ENCODE measurements at places on chromosomes 1 and 21.

DNA sequence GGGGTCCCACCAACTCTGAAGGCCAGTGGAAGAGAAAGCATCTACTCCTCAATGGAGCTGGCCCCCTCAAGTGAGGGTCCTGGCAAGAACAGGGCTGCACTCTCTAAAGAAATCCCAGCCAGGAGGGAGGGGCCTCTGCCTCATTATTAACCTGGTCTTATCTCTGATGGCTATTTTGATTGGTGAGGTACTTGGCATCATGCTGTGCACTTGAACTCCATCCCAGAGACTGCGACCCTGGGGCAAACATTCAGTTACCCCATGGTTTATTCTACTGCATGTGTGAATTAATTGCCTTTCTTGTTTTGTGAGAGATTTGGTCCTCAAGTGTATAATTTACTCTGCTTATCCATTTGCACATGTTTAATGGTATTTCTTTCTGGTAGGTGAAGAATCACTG, 55.0 kb upstream of the ETV3 start:
- no peak for DNase-seq

- DNase-seq: no peak
Measured at GRCh38 chr1:198132060-198132781, 24.6 kb upstream of the NEK7 start.

GRCh38 chr1:73789965-73790364, 408.0 kb downstream of the LRRIQ3 start:
- DNase-seq: no peak

DNA sequence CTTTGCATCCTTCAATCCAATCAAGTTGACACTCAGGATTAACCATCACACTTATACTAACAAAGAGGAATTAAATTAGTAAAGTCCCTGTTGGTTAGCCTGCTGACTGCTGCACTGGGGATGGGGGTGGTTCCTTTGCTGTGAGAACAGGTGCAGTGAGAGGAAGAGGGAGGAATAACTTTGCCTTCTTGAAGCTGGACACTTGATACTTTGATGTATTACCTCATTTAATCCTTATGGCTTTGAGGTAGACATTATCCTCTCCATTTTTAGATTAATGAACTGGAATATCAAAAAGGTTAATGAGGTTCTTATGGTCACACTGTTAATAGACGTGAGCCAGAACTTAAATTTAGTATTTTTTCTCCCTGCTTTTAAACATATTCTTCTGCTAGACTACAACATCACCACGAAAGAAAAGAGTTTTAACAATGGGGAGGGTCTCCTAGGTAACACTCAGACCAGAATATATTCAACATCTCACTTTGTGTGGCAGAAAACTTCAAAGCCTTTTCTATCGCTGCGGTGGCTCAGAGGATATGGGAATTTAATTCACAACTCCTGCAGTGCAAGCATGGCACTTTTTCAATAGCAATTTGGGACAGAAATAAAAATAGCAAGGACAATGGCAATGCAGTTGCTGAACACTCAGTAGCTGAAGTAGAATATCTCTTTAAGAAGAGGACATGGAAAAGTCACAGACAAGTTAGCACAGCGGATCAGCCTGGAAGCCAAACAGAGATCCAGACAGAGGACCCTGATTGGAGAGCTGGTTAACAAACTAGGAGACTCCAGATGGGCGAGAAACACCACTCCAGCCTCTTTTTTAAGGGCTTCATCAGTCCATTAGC, 68.8 kb upstream of the DNAH14 start:
- no peak for DNase-seq

- DNase-seq: no peak
Measured at GRCh38 chr1:178723546-178723945, 1.5 kb upstream of the RALGPS2 start.

- no peak for DNase-seq
Measured at GRCh38 chr1:1599030-1599934, 653 bp downstream of the FNDC10 start.

DNA sequence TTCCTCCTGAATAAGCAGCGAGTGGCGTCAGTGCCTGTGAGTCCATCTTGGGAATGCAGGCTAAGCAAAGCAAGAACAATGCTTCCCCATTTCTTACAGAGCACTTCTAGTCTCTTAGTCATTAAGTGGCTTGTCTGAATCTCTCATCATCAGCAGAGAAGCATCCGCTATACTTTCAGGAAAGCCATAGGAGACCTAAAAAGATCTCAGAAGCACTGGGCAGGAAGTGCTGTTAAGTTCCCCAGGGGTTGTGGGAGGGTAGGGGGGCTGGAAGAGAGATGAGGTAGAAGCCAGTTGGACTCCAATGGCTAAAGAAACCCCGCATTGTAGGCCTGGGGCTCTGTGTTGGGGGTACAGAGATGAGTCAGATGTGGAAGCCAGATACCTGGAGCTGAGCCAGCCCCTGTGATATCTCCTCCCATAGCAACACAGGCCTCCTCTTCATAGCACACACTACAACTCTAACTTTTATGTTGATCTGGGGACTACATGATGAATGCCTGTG, 44.9 kb downstream of the SYT6 start:
- DNase-seq: peak; percentile 36

GRCh38 chr1:5455056-5455455, 537.2 kb downstream of the NPHP4 start:
- DNase-seq: no peak

DNA sequence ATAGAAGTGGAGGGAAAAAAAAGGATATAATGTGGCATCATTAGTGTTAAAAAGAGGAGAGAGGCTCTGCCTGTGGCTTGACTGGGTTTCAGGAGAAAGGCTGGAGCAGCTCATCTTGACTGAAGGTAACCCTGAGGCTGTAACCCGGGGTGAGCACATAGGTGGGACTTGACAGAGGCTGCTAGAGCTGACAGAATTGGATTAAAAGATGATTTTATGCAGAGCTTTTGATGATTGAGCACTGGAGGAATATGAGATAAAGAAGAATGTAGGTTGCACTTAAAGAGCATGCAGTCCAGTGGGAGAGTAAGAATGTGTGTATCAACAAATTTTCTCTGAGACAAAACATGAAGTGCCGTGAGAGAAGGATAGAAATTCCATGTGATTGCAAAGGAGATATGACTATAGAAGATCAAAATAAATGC, 17.3 kb downstream of the LAMC1 start:
- no peak for DNase-seq

DNA sequence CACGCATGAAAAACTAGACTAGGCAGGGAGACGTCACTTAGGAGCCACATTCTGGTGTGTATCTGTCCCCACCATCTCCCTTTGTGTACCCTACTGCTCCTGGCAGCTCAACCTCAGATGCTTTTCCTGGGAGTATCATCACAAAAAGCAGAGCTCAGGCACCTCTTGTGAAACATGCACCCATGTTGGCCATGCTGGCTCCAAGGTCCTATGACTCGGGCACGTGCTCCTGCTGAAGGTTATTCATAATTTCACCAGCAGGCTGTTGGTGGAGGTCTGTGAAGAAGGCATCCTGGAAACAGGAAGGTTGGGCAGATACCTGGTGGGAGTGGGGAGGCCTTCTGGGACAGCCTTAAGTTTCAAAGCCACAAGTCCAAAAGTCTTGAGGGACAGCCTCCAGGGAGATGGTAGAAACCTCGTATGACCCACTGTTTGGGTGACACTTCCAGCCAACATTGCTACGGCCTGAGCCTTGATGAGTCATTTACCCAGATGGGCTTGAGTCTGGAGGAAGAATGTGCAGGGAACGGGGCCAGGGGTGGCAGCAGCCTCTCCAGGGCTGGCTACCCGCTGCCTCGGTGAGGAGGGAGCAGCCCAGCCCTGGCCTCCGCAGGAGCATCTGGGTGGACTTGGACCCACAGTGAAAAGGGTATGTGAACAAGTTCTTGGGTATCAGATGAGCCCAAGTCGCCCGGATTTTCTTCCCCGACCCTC, 75.8 kb downstream of the PGBD5 start:
- DNase-seq: no peak

- no peak for DNase-seq
Measured at GRCh38 chr1:151549199-151549598, 9.1 kb downstream of the TUFT1 start.

DNA sequence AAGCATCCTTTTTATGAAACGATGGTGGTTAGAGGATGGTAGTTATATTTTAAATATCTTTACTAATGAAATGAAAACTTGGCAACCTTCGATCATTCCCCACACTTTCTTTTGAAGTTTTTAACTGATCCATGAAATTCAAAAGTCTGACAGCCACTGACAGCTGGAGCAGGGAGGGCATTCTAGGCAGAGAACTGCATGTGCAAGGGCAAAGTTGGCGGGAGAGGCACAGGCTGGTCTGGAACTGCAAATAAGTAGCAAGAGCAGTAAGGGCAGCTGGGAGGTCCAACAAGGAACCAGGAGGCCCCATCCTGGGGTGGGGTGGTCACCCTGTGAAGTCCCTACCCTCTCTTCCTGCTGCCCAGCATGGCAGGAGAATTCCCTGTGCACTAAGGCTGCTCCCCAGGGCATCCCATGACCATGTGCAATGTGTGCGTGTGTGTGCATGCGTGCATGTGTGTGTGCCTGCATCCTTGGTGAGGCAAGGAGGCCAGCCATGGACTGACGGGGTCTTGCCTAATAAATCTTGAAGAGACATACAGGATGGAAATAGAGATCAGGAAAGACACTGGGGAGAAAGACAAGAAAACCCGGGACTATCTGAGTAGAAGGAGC, 33.1 kb upstream of the FOXO6 start:
- no peak for DNase-seq

DNA sequence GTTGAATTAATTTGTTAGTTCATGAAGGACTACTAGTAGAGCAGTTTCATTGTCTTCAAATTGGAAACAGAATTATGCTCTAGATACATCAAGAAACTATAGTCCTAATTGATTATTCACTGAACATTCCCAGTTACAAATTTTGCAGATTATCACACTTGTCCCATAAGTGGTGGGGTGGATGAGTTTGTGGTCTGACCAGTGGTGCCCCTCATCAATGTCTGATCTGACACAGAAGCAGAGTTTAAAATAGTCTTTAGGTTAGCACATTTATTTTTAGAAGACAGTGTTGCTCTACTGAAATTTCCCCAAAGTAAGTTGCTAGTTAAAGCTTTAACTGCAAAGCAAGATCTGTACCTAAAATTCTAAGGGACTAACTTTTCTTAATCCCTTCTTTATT, 42.9 kb downstream of the INKA2 start:
- DNase-seq: no peak

GRCh38 chr1:158248771-158249170, 5.5 kb upstream of the CD1A start:
- DNase-seq: no peak

DNA sequence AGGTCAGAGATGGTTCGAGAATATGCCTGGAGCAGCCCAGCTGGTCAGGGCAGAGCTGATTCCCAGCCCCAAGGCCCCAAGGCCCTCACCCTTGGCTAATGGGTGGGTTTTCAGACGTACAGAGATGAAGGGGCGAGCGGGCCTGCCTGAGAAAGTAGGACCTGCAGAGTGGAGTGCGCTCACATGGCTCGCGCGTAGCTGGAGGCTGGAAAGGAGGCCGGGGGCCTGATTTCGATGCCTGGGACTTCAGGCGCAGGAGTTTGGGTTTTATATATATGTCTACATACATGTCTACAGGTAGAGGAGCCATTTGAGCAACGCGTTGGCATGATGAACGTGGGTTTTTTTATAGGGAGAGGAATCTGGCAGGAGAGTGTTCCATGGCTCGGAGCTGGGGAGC, 8.9 kb downstream of the COQ8A start:
- DNase-seq: no peak

GRCh38 chr1:65001231-65001792, 35.0 kb upstream of the JAK1 start:
- DNase-seq: no peak

DNA sequence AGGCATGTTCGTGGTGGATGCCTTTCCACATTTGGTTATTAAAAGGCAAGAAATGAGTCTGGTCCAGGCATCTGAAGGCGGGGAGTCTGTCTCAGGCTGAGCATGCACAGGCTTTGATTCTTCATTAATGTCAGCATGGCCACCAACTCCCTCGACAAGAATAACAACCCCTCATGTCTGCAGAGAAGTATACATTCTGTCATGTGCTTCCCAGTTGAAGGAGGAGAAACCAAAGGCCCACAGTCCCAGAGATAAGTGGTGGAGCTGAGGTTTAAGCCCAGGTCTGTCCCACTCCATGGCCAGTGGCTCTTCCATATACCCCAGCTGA, 61.6 kb upstream of the LAPTM5 start:
- no peak for DNase-seq

- no peak for DNase-seq
Measured at GRCh38 chr1:64960731-64961130, 5.6 kb downstream of the JAK1 start.

DNA sequence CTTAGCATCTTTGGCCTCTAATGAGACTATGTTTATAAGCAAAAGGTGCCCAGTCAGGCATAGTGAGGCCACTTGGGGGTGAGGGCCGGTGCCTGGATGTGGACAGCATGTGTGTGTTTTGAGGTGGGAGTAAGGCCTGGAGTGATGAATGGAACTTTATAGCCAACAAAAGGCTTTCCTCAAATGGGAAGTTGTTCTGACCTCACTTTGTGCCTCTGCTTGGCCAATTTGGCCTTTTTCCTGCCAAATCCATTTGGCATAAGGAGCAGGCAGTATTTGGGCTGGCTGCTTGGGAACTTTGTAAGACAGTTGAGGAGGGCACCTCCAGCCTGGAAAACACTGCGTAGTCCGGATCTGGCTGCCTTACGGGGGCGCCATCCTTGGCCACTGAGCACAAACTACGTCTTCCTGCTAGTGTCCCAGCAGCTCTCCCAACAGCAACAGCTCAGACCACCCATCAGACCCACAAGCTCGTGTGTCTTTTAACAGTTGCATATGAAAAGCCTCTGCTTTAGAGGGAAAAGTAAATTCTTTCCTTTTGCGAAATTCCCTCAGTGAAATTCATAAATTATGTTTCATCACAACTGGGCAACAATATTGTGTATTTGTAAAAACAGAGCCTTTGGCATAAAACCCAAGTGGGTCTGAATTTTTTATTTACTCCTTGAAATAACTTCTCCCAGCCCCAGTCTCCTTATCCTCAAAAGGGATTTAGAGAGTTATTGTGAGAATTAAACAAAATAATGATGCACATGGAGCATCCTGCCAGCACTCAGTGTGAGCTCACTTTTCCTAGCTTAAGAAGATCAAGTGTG, 322.9 kb downstream of the DISC1 start:
- DNase-seq: no peak

DNA sequence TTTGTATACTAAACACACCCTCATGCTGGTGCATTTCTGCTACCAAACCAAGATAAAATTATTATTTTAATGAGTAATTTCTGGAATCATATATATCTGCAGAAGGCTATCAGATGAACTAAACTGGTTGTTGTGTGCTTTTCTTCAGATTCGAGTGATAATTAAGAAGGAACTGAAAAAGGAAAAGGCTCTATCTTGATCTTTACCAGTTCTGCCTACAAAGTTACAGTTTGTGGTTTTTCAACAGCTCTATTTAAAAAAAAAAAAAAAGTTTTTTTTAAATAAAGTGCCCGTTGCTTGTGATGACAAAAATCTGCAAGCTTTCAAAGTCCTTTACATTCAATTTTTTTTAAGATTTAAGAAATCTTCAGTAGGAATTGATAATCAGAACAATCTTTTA, 13.6 kb downstream of the DENND1B start:
- no peak for DNase-seq

GRCh38 chr1:18651713-18652112, 21.1 kb downstream of the PAX7 start:
- DNase-seq: no peak

GRCh38 chr1:106055855-106056254, 1000.6 kb upstream of the PRMT6 start:
- DNase-seq: no peak
